ENCODE measurements at places on chromosomes 16 and 17. TPM values are rescaled to one million over a fixed set of nuclear protein-coding genes. Genes with fewer than 3 reads are reported as not detected.

The PRRT2 gene
- total RNA-seq: 0.90 TPM

The SPATA32 gene
- under 0.01 TPM for total RNA-seq

DNA sequence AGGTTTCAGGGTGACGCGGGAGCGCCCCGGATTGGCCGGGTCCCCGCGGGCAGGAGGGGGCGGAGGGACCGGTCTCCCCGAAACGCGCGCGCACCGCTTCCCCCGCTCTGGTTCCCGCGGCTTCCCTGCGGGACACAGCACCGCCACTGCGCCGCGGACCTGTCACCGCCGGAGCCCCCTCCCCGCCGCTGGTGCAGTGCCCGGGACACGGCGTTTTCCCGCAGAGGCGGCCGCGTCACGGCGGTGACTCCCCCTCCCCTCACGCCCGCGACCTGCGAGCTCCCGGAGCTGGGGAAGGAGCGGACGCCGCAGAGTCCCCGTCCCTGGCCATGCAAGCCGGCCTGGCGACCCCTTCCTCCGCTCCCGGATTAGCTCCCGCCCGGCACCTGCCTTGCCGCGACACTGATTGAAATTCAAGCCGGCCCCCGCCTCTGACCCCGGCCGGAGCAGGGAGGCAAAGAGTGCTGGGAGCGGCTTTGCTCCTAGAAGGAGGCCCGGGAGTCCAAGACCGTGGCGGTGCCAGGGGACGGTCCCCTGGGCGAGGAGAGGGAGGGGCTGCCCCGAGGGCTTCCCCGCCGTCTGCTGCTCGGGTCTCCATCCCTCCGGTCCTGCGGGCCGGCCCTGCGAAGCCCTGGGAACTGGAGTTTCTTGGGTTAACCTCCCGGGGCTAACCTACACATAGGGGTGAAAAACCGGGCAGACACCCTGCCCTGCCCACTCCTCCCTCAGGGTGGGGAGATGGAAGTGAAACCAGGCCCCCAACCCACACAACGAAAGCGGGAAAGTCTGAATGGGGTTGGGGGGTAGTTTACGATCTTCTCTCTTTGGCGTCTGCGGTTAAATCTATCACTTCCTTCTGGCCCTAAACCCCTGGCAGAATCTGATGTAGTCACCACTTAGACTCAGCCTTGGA, 1.0 kb downstream of the RHBDL3 start:
- no peak for DNase-seq

DNA sequence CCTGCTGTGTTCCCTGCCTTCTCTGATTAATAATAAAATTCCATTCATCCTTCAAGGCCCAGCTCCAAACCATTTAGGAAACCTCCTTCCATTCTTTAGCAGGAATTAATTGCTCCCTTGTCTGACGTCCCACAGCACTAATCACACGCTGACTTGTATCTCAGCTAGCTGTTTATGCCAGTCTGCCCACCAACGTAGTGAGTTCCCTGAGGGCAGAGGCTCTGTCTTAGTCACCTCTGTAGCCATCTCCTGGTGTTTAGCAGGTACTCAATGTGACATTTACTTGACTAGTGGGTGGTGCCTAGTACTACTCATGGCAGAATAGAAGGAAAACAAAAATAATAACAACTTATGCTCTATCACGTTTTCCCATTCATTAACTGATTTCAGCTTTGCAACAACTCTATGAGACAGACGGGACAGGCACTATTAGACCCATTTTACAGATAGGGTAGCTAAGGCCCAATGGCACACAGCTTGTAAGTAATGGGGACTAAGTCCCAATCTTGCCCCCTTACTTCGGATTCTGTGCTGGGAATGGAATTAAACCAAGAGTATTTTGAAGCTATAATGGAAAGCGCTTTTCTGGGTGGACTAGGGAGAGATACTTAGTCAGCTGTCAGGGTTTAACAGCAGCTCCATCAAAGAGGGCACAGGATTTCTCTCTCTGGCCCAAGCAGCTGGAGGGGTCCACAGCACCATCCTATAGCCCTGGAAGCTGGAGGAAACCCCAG, 931 bp upstream of the WIPF2 start:
- no peak for DNase-seq

The YBX2 gene
- not detected for total RNA-seq

The GUCY2D gene
- not detected for total RNA-seq

- peak; percentile 93 for DNase-seq
Observed at GRCh38 chr16:3443108-3444031, at the start of the genes NAA60 and ZNF597. Gene NAA60, plus strand, starts transcription at chr16:3443680. Its CDS starts 32,548 bp downstream, at chr16:3476228. Gene ZNF597, minus strand, starts transcription at chr16:3443504. Its CDS starts 351 bp downstream, at chr16:3443153.

GRCh38 chr16:69320740-69321073, 9.6 kb downstream of the VPS4A start:
- no peak for DNase-seq

The PDE6G gene
- total RNA-seq: not detected

The CNGB1 gene
- not detected for total RNA-seq

The SDR42E1 gene
- total RNA-seq: 0.28 TPM

- no peak for DNase-seq
Observed at GRCh38 chr17:1975573-1975972, 49.6 kb downstream of the RTN4RL1 start.

DNA sequence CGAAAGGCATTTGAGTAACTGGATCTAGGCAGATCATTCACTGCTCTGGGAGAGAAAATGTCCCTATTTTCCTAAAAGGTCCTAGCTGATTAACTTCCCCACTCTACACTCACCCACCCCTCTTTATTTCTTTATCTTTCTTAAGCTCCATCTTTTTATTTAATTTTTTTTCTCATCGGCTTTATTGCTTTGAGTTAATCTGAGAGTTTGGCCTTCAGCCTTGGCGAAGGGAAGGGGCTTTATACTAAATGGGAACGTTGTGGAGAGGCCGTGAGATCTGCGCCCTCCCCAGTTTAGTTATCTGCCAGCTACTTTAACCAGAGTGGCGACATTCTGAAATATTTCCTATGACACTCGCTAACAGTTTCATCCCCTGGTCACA, 882 bp upstream of the TOX3 start:
- DNase-seq: no peak

GRCh38 chr16:87317750-87318644, 805 bp upstream of the C16orf95 start:
- DNase-seq: peak; percentile 50

DNA sequence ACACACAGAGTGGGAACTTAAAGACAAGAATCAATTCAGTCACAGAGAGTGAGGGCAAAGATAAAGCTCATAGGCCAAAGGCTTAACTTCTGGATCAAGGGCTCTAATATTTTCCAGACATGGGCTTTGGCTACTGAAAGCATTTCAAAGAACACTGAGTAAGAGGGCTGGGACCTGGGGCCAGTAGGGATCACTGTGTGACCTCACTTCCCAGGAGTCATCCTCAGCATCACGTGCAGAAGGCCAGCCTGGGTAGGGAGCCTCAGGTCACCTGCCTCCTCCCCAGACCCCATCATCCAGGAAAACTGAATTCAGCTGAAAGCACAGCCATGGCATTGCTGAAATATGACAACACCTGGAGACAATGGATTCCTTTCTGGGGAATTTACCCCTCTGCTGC, 163.5 kb downstream of the RAB11FIP4 start:
- DNase-seq: no peak

The TNS4 gene
- total RNA-seq: not detected

The CHST4 gene
- total RNA-seq: under 0.01 TPM

DNA sequence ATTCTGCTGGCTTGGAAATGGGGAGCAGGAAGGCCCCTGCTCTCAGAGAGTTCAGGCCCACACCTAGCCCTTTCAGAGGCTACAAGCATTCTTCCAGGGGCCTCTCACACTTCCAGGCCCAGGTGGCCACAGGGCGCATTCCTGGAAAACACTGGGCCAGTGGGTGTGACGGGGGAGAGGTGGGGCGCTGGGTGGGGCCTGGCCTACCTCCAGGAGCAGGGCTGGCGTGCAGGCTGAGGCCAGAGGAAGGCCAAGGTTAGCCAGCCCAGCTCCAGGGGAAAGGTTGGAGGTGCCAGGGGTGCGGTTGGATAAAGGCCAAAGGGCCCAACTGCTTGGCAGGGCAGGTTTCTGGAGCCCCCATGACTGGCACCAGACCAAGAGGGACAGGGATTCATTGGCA, 198.2 kb downstream of the MAF start:
- DNase-seq: no peak

GRCh38 chr17:80086081-80086480, 15.3 kb upstream of the GAA start:
- no peak for DNase-seq

The SOX8 gene
- total RNA-seq: under 0.01 TPM

The MYOCD gene
- 20.1 TPM for total RNA-seq

- no peak for DNase-seq
Observed at GRCh38 chr17:66436631-66437030, 134.2 kb downstream of the PRKCA start.

- peak; percentile 94 for DNase-seq
Observed at GRCh38 chr16:3021449-3022207, 1.5 kb downstream of the TNFRSF12A start.

DNA sequence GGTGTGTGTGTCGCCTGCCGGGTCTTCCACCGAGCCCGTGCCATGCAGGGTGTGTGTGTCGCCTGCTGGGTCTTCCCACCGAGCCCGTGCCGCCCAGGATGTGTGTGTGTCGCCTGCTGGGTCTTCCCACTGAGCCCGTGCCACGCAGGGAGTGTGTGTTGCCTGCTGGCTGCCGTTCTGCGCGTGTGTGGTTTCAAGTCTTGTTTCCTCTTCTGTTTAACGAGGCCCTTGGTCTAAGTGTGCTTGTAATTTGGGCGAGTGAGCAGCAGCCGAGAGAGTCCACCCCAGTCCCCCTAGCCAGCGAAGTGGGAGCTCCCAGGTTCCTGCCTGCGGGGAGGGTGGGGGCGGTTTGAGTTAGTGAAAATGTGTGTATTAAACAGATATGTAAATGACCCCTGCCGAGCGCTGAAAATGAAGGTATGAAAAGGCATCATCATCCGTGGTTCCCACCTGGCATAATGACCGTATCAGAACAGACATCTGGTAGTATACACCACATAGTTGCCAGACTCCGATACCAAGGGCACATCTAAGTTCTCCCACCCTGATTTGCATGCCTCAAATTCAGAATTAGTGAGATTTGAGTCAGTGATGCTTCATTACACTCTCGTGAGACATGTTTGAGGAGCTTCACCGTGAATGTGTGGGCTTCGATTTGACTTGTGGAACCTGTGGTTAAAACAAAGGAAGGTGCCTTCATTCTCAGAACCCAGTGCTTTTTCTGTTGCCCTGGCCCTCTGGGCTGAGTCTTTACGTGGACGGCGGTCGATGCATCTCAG, 114.5 kb upstream of the CHMP6 start:
- DNase-seq: no peak

GRCh38 chr17:7548585-7549400, at the start of gene TNFSF12:
Gene TNFSF12, plus strand, starts transcription at chr17:7549058. Its CDS starts 96 bp downstream, at chr17:7549154.
- DNase-seq: peak; percentile 7

The CFAP119 gene
- 1.7 TPM for total RNA-seq

The SBK1 gene
- total RNA-seq: under 0.01 TPM

The GPRC5B gene
- total RNA-seq: 2.2 TPM

DNA sequence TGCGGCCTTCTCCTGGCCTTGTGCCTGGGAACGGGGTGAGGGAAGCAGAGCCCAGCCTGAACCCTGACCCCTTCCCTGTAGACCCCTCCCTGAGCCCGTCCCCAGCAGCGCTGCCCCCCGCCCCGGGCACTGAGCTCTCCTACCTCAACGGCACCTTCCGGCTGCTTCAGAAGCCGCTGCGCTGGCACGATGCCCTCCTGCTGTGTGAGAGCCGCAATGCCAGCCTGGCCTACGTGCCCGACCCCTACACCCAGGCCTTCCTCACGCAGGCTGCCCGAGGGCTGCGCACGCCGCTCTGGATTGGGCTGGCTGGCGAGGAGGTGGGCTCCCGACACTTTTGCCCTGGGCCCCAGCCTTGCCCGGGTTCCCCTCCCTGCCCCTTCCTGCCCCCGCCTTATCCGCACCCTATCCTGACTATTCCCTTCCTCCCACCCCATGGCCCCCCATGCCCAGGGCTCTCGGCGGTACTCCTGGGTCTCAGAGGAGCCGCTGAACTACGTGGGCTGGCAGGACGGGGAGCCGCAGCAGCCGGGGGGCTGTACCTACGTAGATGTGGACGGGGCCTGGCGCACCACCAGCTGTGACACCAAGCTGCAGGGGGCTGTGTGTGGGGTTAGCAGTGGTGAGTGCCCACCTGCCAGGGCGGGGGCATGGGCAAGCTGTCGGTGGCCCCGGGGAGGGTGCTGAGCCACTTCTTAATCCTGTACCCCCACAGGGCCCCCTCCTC, 62.1 kb downstream of the MRC2 start:
- no peak for DNase-seq

DNA sequence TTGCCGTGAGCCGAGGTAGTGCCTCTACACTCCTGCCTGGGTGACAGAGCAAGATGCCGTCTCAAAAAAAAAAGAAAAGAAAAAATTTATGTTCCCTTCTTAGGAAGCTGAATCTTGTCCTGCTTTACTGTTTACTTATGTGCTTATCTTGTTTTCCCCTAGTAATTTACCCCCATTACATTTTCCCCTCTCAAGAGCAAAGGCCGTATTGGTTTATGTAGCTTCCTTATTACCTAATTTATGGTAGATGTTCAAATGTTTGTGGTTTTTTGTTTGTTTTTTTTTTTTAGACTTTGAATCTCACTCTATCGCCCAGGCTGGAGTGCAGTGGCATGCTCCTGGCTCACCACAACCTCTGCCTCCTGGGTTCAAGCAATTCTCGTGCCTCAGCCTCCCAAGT, 10.3 kb upstream of the SLC52A1 start:
- DNase-seq: no peak

Data from IMR-90 (cell line).